ENCODE measurements at places on chromosomes 5 and 9. TPM values are rescaled to one million over a fixed set of nuclear protein-coding genes. Genes with fewer than 3 reads are reported as not detected.

DNA sequence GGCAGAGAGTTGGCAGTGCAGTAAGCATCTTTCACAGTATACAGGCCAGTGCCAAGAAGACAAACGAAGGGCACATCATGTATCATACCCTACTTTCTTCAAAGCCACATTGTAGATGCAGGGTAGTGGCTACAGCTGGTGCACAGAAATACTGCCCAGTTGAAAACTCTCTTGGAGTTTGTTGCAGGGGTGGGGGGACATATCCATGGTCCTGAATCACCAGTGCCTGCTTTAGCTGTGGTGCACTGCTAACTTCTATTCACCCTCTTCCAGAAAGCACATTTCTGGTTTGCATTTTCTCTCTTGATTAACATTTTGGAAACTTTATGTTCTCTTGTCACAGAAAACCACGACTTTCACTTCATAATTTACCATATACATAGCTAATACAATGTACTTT, 196.6 kb downstream of the PAPPA start:
- no peak for DNase-seq

DNA sequence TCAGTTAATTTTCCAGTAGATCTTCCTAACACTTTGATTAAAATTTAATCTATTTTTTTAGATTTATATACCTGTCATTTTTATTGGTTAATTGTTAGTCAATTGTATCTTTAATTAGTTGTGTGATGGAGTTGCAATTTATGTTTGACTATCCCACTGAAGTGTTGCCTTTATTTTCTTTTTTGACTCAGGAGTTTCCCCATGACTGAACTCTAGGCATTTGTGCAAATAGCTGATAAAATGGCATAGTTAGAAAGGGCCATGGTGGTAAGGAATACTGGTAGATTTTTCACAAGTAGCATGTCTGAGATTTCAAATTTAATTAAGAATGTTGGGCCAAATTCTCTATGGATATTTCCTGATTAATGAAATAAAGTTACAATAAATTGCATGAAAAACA, 273.1 kb upstream of the DAB2 start:
- no peak for DNase-seq

PPP2R2B gene
- 9.5 TPM for total RNA-seq

- DNase-seq, result no peak
These were observed 214.7 kb downstream of the EBF1 start for GRCh38 chr5:158884827-158885518.

- DNase-seq, result no peak
These were observed 30.9 kb downstream of the CNTLN start for GRCh38 chr9:17165764-17166163.

YTHDC2 gene
- 30.3 TPM for total RNA-seq

ALDOB gene
- not detected for total RNA-seq

GRCh38 chr5:109329333-109330237, 80.2 kb downstream of the PJA2 start:
- no peak for DNase-seq

GRCh38 chr5:96611946-96612345, 50.2 kb upstream of the CAST start:
- no peak for DNase-seq

LECT2 gene
- total RNA-seq, result not detected

- DNase-seq, result no peak
These were observed 71.4 kb downstream of the SLC12A2 start for GRCh38 chr5:128154943-128155342.

DNA sequence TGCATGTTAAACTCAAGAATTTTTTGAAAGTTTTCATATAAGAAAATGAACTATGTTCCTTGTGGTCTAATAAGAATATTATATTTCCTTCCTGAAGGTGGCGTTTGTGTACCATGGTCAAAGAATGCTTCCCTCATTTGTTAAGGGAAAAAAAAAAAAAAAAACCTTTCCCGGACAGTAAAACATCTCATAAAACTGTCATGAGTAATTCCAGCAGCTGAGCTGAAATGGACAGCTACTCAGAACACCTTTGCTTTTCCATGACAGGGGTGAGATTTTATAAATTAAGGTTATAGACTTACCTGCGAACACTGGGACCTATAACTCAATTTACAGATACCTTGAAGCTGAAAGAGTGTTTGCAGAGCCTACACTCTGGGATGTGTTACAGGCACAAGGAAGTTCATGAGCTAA, 113.2 kb upstream of the RANBP3L start:
- no peak for DNase-seq

- DNase-seq, result no peak
These were observed 122.4 kb downstream of the TLE4 start for GRCh38 chr9:79694208-79694607.

ATP6V0E1 gene
- total RNA-seq, result 117 TPM

CDH10 gene
- not detected for total RNA-seq

PCDHA5 gene
- total RNA-seq, result 0.14 TPM

DNA sequence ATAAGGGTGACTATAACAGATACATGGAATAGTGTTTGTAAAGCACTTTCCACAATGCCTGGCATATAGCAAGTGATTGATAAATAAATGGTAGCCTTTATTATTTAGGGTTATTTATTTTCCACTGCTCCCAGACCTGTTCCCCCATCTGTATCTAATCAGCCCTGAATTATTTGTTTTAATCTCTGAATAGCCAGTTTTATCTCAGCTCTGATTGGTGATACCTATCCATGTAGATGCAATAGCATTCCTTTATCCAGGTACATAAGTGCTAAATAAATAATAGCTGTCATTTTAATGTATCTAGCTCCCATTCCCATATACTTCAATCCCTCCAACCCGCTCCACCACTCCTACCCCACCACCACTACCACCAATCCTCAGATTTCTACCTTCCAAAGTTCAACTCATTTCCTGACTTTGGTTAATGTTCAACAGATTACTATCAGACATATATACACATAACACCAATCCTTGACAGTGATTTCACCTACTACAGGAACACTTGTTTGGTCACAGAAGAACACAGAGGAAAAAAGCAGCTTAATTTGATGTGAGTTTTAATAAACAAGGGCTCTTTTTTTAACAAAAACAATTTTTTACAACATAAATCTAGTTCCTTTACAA, 14.0 kb downstream of the PRKAA1 start:
- no peak for DNase-seq

DNA sequence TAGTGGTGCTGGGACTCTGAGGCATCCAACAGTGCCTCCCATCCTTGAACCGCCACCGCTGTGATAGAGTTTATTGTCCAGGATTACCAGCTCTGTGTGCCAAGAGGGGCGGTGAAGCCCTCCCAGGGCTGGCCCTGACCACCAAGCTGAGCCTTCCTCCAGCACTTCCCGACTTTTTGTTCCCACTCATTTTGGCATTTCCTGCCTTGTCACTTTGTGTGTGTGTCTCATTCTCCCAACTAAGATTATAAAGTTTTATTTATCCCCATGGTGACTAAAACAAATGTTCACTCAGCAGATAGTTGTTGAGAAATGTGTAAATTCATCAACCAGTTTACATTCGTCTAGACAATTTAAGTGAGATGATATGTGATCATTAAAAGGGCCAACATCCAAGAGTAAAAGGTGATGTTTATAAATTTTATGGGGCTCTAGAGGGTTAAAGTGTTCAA, 2.5 kb downstream of the F2R start:
- no peak for DNase-seq

TEX48 gene
- total RNA-seq, result not detected

DNA sequence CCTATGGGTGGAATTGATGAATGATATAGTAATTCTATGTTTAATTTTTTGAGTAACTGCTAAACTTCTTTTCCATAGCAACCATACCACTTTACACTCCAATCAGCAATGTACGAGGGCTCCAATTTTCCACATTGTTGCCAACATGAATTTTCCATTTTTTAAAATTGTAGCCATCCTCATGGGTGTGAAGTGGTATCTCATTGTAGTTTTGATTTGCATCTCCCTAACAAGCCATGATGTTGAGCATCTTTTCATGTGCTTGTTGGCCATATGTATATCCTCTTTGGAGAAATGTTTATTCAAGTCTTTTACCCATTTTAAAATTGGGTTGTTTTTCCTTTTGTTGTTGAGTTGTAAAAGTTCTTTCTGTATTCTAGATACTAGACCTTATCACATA, 48.9 kb downstream of the TMOD1 start:
- DNase-seq, result no peak

FGF10 gene
- total RNA-seq, result 6.0 TPM

GRCh38 chr5:91390268-91390667, 7.2 kb upstream of the ARRDC3 start:
- no peak for DNase-seq

PCDHGB6 gene
- total RNA-seq, result 9.5 TPM

GFI1B gene
- not detected for total RNA-seq

TRPM3 gene
- 2.1 TPM for total RNA-seq

GRCh38 chr5:134964359-134965270, 3.1 kb upstream of the CATSPER3 start:
- DNase-seq, result no peak

GRCh38 chr5:157828105-157828943, 30.6 kb downstream of the CLINT1 start:
- DNase-seq, result no peak

FAM120A gene
- total RNA-seq, result 65.3 TPM
